Stimulated activated CD8-positive, alpha-beta memory T cell treated with anti-CD3 and anti-CD28 coated beads, Interleukin-15, amount 100 ng/mL, for 24 hours (primary cell): ENCODE measurements at places on chromosomes 12 and 14.

DNA sequence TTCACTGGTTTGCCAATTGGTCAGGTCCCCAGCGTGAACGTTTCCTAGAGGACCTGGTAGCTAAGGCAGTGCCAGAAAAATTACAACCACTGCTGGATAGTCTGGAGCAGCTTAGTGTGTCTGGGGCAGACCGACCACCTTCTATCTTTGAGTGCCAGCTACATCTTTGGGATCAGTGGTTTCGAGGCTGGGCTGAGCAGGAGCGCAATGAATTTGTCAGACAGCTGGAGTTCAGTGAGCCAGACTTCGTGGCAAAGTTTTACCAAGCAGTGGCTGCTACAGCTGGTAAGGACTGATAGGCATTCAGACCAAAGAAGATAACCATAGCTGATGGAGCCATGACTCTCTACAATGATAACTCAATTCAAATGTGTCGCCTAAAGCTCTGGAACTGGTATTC, 2.5 kb downstream of the C14orf119 start:
- DNase-seq, result no peak

DNA sequence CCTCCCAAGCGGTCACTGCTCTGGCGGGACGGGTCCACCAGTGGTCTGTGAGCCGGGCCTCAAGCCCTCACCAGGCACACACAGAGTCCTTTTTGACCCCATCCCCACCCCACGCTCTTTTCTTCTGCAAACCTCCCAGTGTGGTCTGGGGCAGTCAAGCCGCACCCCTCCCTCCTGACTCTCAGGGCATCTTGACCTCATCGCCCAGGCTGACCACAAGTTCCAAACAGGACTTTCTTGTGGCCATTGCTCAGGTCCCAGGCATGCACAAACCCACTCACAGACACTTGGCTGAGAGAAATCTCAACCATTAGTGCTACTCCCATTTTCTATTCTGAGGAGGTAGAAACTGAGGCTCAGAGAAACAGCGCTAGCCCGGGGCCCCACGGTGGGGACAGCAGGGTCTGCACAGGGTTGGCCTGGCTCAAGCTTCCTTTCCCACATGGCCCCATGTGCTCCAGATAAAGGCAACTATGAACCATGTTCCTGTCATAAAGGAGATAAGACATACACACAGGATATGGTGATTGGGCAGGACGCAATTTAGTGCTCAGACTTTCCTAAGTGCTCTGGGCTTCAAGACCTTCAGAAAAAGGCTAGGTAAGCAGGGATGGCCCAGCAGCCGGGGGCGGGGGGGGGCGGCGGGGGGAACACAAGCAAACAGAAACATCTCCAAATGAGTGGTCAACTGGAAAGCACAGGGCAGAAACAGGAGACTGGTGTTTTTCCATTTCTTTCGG, 69.6 kb downstream of the ITPK1 start:
- DNase-seq, result no peak

- DNase-seq, result no peak
Observed at GRCh38 chr12:88450136-88450535, 130.1 kb downstream of the KITLG start.

DNA sequence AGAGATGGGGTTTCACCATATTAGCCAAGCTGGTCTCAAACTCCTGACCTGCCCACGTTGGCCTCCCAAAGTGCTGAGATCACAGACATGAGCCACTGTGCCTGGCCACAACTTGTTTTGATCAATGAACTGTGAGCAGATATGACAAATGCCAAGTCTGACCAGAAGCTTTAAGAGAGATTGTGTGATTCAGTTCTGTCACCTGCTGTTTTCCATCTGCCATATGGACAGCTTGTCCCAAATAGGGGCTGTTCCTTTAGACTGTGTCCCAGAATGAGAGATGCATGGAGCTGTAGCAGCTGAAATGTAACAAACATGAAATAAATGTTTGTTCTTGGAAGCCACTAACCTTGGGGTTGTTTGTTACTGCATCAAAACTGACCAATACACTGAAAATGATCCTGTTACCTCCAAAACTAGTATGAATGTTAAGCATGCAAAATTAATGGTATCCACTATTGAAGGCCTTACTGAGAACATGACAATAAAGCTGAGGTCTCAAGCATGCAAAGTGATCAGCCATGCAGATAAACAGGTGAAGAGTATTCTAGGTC, 65.9 kb upstream of the MED13L start:
- no peak for DNase-seq

DNA sequence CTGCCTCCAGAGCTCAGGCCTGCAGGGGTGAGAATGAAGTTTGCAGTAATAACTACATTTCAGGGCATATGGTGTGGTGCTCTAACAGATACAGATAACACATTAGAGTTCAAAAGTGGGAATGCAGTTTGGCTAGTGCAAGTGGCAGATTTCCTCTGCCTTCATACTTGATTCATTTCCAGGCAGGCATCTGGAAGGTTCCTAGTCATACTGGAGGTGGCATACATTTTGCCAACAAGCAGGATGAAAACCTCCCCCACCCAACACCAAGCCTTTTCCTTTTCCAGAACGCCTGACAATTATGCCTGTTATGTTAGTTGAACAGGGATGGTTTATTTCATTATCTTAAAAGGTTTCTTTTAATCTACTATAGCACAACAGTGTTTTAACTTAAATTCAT, 24.3 kb downstream of the VTI1B start:
- DNase-seq, result no peak

GRCh38 chr12:100859063-100859627, 64.6 kb downstream of the ANO4 start:
- no peak for DNase-seq

GRCh38 chr12:66270613-66271012, 31.7 kb upstream of the HELB start:
- DNase-seq, result no peak

DNA sequence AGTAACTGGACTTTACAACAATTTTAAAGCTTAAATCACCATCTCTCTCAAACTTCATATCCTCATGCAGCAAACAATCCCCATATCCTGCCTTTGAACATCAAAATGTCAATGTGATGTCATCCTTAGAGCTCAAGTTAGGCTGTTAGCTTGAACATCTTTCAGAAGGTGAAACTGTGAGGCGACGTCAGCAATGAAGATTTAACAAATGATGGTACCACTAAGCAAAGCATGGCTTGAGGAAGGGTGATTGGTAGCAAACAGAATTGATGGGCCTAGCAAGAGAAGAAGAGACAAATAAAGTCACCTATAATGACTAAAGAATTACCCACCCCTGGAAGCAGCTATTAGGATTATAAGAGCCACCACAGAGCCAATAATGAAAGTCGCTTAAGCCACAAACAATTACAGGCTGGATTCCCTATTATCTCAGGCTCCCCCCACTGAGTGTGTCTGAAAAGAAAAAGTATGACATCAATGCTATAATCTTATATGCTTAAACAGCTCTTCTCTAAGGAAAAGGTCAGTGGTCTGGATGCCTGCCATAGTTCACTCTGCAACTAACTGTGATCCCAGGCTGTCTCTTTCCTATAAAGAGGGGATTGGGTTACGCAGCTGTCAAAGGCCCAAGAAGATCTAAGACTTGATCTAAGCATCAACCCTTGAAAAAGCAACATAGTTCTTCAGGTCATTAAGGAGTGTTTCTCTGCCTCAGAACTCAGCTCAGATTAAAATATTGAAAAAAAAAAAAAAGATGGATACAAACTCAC, 18.1 kb downstream of the EGLN3 start:
- no peak for DNase-seq

DNA sequence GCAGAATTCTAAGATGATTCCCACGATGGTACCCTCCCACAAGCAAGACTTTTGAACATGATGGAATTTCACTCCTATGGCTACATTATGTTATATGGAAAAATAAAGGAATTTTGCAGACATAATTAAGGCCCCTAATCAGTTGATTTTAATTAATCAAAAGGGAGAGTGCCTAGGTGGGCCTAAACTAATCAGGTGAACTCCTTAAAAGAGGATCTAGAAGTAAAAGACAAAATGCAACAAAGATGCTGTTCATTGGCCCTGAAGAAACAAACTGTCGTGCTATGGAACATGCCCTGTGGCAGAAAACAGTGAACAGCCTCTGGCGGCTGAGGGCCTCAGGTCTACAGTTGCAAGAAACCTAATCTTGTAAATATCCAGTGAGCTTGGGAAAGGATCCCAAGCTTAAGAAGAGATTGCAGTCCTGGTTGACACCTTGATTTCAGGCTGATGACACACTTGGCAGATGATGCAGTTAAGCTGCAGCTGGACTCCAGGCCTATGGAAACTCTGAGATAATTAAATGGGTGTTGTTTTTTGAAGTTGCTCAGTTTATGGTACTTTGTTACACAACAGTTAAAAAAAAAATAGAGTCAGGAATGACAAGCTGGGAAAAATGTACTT, 13.8 kb downstream of the TMCC3 start:
- no peak for DNase-seq

GRCh38 chr14:21795456-21795855, 121.8 kb upstream of the OR4E1 start:
- DNase-seq, result no peak

GRCh38 chr12:11695321-11695720, 45.8 kb downstream of the ETV6 start:
- DNase-seq, result no peak

DNA sequence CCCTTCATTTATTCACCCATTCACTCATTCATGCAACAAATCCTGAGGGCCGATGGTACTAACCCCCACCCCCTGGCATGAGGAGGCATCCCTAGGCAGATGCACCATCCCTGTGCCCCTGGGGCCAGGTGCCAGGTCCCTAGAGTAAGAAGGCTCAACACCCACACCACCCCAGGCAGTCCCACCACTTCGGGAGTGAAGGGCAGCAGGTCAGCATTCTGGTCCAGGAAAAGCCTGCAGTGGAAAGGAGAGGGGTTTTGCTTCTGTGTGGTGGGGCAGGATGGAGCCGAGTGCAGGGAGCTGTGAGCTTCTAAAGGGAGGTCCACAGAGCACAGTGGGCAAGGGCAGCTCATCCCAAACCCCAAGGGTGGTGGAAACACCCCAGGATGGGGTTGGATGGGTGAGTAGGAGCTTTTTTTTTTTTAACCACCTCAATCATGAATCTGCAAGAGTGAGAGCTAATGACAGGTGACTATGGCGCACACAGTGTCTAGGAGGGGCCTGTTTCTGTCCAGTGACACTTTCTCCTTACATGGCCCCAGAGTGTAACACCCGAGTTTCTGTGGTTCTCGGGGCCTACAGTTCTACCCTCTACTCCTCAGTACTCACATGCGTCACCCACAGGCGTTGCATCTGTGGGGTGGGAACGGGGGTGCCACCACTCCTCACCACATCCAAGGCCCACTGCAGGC, 414.3 kb downstream of the TMEM121 start:
- no peak for DNase-seq

DNA sequence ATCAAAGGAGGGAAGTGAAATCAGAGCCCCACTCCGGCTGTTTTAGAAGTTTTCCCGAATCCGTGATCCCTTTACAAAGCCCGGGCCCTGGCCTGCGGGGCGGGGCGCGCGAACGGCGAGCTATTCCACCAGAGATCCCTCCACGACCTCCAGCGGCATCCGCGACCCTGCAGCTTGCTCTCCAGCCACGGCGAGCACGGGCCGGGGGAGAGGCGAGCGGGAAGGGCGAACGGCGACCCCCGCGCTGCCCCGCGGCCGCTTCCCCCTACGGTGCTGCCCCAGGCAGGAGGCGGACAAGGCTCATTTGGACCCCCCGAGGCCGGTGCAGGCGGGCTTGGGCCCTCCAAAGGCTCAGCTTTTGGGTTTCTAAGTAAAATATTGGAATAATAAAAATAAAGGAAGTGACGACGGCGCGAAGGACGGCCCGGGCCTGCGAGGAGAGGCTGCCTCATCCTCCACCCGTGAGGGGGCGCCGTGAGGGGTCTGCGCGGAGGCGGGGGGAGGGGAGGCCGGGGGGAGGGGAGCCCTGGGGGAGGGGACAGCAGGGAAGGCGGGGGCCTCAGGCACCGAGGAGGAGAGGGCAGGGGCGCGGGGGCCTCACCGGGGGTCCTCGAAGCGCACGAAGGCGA, 613 bp downstream of the SRSF9 start:
- DNase-seq, result no peak

GRCh38 chr12:19284658-19285057, 154.6 kb upstream of the AEBP2 start:
- DNase-seq, result no peak

- DNase-seq, result no peak
Observed at GRCh38 chr12:67320614-67321295, 51.6 kb downstream of the CAND1 start.

DNA sequence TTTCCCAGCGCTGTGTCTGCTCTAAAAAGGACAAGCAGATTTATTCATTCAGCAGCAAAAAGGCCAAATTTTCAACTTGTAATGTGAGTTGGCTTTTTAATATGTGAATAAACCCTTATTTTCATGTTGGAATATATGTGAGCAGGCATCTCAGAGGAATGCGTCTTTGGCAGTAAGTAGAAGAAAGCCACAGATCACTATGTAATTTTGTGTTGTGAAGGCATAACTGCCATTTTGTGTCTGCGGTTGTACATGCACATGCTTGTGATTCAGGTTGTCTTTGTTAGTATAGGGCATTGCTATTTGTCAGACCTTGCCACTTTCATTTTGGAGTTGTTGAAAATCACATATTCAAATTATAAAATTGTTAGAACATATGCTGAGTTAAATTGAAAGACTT, 398.8 kb upstream of the RGS6 start:
- no peak for DNase-seq

DNA sequence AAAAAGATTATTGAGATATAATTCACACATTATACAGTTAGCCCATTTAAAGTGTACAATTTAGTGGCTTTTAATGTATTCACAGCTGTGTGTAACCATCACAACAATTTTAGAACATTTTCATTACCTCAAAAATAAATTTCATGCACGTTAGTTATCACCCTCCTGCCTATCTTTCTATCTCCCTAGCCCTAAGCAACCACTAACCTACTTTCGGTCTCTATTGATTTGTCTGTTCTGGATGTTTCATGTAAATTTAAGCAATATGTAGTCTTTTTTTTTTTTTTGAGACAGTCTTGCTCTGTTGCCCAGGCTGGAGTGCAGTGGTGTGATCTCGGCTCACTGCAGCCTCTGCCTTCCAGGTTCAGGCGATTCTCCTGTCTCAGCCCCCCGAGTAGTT, 439.4 kb downstream of the PCNX1 start:
- DNase-seq, result no peak

DNA sequence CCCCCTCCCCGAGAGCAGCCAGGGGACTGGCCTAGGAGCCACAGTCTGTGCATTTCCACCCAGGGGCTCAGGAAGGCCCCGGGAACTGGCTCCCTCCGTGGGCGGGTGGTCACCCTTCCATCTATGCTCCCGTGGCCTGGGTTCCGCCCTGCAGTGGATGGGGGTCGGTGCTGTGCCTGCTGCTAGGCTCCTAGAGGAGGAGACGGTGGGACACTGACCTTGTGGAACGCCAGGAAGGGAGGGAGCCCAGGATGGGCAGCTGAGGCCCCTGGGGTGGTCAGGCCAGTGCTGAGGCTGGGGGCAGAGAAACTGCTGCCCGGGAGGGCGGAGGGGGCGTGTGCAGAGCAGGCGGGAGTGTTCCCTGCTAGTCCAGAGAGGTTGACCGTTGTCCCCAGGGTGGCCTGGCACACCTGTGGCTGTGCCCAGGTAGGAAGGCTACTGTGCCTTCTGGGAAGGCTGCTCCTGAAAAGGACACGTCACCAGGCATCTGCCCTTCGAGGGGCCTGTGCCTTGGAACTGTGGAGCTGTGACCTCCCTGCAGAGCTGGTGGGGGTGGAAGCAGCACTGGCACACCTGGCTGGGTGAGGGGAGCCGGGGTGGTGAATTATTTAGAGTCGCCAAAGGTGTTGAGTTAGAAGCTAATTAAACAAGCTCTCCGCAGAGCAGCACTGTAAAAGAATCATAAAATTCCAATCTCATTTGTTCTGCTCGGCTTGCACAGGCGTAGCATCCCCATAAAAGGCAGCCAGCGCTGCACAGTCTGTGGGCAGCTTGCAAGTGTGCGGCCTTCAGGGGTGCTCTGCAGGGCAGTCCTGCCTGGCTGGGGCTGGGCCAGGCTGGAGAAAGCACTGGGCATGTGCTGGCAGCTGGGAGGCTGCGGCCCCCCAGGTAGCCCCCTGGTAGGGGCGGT, 145.1 kb downstream of the KIF26A start:
- no peak for DNase-seq
